ENCODE measurements at places on chromosomes 1 and 21.
A peak's percentile ranks its signal among the peaks of the same experiment; 100 is the strongest.

DNA sequence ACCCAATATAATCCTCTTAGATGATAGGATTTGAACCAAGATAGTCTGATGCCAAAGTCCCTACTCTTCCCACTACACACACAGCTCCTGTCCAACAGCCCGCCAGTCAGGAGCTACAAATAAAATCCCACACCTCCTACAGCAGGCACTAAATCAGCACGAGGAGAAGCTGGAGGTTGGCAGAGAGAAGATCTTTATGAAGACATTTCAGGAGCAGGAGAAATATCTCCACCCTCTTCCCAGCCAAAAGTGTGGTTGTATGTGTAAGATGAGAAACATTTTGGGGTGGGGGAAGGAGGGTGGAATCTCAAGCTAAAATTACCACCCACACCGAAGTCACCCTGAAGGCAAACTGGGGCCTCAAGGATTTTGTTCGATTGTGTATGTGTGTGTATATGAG is 54.5 kb downstream of the PLXNA2 start:
- no peak for DNase-seq

DNA sequence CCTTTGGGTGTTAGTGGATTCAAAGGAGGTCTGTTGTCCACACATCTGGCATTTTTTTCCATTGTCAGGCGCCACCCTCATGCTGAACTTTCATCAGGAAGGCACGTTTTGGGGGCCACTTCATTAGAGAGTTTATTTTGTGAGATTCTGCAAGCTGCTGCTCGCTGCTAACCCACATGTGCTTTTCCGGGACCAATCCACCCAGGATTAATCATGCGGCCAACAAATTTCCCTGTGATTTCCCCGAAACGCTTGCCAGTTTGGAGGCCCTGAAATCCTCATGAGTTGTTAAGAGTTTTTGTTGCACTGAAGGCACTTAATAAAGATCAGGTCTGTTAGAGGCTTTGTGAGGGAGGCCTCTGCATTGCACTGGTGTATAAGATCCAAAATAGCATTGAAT is 2.4 kb downstream of the PDPN start:
- no peak for DNase-seq

DNA sequence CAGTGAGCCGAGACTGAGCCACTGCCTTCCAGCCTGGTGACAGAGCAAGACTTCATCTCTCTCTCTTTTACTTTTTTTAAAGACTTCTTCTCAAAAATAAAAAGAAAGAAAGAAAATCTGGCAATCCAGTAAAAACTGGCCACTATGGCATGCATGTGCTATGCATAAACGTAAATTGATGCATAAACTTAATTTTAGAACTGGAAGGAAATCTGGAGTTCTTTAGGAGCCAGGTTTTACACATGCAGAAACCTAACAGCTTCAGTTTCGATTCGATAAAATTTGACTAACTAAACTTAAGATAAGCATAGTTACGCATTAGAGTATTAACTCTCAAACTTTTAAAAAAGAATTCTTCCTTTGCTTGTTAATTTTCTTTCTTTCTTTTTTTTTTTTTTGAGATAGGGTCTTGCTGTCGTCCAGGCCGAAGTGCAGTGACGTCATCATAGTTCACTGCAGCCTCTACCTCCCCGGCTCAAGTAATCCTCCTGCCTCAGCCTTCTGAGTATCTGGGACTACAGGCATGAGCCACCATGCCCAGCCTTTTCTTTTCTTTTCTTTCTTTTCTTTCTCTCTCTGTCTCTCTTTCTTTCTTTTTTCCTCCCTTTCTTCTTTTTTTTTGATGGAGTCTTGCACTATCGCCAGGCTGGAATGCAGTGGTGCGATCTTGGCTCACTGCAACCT is 11.9 kb upstream of the LGALS8 start:
- DNase-seq, result no peak

- no peak for DNase-seq
Measured at GRCh38 chr1:198687429-198687828, 48.6 kb downstream of the PTPRC start.

DNA sequence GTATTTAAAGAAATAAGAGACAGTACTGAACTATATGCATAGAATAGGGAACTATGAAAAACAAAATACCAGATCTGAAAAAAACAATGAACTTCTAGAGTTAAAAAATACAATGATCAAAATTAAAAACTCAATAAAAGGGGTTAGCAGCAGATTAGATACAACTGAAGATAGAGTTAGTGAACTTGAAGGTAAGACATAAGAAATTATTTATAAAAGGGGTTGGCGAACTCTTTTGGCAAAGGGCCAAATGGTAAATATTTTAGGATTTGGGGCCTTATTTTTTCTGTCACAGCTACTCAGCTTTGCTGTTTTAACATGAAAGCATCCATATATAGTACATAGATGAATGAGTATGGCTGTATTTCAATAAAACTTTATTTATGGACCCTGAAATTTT is 111.4 kb downstream of the ST3GAL3 start:
- no peak for DNase-seq

DNA sequence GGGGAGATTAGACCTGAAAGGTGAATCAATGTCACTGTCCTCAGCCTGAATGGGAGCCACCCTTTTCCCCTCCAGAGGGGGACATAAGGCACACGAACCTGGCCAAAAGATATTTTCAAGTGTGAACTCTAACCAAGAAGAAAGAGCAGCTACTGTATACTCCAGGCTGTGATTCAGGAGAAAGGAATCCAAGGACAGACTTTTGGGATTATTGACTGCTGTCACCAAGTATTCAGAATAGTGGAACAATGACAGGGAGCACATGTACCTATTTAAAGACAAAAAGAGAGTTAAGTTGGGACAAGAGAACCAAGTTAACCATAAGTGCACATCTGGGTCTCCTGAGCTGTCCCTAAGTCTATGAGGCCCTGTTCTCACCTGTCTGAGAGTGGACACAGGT is 2.4 kb downstream of the ICMT start:
- DNase-seq, result no peak

DNA sequence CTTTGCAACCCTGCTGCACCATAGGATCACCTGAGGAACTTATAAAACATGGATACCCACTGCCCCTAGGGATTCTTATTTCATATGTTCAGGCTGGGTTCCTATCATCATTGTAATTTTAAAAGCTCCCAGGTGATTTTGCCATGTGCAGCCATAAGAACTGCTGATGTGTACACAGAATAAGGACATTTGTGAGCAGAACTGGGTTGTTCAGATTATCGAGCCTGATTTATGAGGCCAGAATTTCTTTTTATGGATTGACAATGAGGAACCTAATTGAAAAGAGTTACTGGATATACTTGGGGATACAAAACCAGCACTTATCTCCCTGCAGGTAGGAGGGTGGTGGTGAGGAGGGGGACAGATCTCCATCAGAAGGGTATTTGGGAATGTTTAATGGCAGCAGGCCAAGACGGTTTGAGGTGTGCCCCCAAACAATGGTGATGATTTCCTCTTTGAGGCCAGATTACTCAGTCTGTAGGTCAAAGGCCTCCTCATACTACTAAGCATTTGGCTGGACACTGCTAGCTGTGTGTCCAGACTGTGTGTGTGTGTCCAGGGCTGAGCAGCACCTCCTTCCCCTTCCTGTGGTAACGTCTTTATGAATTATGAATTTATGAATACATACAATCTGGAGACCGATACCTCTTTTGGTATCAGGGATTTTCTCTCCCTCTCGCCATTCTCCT is 18.9 kb downstream of the NOS1AP start:
- DNase-seq, result peak; percentile 92

- DNase-seq, result no peak
Measured at GRCh38 chr1:39896909-39897685, 4.6 kb downstream of the MYCL start.

DNA sequence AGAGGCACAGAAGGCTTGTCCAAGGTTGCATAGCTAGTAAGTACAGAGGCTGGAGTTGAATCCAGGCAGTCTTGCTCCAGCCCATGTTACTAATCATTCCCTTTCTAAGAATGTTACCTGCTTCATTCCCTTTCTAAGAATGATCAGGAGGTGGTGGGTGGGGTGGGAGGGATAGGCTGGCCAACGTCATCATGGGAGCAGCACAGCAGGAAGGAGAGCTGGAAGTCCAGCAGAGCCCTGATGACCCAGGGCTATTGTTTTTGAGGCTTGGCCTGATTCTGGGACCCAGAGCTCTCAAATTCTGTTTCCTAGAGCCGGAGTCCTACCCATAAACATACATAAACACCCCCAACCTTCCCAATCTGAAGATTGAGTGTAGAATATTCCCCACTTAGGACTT is 11.8 kb upstream of the CSF1 start:
- peak; percentile 79 for DNase-seq

GRCh38 chr1:7561936-7562728 is 209.0 kb upstream of the VAMP3 start:
- DNase-seq, result no peak

DNA sequence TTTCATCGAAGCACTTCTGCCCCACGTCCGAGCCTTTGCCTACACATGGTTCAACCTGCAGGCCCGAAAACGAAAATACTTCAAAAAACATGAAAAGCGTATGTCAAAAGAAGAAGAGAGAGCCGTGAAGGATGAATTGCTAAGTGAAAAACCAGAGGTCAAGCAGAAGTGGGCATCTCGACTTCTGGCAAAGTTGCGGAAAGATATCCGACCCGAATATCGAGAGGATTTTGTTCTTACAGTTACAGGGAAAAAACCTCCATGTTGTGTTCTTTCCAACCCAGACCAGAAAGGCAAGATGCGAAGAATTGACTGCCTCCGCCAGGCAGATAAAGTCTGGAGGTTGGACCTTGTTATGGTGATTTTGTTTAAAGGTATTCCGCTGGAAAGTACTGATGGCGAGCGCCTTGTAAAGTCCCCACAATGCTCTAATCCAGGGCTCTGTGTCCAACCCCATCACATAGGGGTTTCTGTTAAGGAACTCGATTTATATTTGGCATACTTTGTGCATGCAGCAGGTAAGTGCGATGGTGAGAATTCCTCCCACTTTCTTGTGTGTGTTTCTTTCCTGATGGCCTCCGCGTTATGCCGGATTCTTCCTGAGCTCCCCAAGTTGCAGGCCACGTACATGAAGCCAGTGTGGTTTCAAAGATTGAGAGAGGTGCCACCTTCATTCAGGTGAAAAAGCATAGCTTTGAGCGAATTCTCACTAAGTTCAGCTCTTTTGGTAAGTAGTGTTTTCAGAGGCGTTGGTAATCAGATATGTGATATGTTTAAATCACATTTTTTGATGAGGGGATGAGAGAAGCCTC is 6.0 kb downstream of the NFIA start:
- DNase-seq, result no peak

DNA sequence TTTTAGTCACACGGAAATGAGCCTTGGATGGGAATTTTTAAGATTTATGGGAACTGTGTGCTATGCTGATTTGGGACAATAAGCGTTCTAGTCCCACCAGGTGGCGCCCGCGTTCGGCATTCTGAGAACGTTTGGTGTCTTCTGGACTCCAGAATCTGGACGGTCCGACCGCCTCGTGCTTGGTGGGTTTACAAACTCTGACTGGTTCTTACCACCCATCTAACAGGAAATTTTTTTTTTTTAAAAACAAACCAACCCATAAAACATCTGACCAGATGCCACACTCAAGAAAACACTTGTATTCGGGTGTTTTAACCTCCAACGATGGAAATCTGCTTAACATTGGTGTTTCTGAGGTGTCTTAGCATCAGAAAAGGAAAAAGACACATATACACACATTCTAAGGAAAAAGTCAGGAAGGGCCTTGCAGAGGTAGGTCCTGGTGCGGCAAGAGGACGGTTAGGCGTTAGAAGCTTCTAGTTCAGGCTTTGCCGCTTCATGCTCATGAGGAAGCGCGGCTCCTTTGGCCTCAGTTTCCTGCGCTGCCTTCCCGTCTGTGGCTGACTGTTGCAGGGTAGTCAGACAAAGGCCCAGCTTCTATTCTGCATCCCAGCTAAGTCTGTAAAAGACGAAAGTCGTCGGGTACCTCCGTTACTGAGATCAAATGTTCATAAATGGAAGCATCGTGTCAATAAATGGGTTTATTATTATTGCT is 814 bp upstream of the DYRK3 start:
- DNase-seq, result peak; percentile 87

- peak; percentile 14 for DNase-seq
Measured at GRCh38 chr1:92599184-92599583, 112.5 kb upstream of the GFI1 start.

- DNase-seq, result no peak
Measured at GRCh38 chr21:39969691-39970364, 102.6 kb downstream of the PCP4 start.

GRCh38 chr1:84073266-84073665 is 70.8 kb upstream of the PRKACB start:
- DNase-seq, result no peak

GRCh38 chr1:237556911-237557310 is 333.8 kb downstream of the ZP4 start:
- no peak for DNase-seq

- no peak for DNase-seq
Measured at GRCh38 chr1:109454497-109455133, 11.7 kb upstream of the SYPL2 start.

DNA sequence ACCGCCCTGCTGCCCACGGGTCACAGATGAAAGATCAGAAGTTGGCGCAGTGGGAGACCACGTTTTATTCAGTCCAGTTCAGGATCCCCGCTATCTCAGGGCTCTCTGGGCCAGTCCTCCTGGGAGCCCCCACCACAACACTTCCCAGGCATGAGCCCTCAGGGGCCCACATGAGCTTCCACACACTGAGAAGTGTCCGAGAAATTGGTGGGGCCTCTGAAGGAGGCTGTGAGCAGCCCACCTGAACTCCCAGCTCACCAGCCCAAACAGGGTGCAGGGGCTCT is 12.1 kb downstream of the TRIM46 start:
- DNase-seq, result no peak

GRCh38 chr1:36855699-36856494 is 178.4 kb downstream of the GRIK3 start:
- DNase-seq, result peak; percentile 8

- no peak for DNase-seq
Measured at GRCh38 chr1:25447547-25447946, 16.9 kb downstream of the MACO1 start.

DNA sequence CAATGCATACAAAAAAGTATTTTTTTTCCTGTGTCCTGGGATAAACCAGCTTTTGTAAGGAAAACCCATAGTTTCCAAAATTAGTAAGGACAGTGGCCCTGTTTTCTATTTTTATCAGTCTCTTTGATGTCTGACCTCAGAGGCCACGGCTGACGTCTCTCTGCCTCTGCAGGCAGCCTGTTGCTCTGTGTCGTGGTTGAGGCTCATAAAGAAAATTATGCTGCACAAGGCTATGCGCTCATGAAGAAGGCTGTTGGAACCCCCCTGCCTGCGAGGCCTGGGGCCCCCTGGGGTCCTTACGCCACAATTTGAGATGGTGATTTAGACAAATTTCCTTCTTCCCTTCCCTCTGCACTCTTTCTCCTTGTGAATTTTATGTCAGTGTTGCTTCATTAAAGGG is 48.9 kb downstream of the AGPAT3 start:
- DNase-seq, result no peak

- DNase-seq, result no peak
Measured at GRCh38 chr1:203046984-203047630, 20.8 kb downstream of the PPFIA4 start.

- no peak for DNase-seq
Measured at GRCh38 chr1:31628931-31629556, 11.6 kb downstream of the HCRTR1 start.

DNA sequence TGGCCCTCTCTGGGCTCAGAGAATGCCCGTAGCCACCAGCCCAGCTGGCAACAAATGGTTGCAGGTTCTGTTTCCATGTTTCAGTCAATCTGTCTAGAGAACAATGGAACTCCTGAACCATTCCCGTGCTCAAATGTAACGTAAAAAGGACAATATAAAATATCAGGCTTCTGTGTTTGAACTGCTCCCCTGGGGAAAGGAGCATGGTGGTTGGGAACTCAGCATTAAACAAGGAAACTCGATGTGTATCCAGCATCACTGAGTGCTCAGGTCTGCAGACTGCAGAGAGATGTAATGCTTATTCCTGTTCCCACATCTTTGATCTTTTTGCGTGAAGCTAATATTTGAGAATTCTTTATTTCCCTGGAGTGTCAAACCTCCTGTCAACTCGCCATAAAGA is 326.5 kb downstream of the KIF26B start:
- no peak for DNase-seq
